ENCODE measurements at places on chromosomes 13 and 19.
A peak's percentile ranks its signal among the peaks of the same experiment; 100 is the strongest.

DNA sequence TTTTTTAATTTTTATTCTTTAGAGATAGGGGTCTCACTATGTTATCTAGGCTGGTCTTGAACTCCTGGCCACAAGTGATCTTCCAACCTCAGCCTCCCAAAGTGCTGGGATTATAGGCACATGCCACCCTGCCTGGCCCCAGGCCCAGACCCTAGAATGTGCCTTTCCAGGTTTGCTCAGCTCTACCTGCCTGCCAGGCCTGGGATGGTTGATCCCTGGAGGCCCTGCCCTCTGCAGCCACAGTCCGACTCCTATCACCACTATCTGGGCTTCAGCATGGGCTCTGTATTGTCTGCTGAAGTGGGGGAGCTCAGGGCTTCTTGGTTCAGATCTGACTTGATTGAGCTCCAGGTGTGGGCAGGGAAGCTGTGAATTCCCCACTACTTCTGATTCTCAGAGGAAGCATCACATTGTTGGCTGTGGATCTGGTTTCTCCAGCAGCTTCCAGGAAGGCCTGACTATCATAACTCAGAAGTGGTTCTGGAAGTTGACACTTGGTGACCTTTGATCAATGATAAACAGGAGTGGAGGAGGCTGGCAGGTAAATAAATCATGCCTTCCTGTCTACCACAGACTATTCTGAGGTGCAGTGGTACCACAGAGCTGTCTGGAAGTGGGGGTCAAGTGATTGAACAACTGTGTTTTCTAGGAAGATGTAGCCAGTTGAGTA lies 71.9 kb downstream of the OLFM4 start:
- no peak for DNase-seq

DNA sequence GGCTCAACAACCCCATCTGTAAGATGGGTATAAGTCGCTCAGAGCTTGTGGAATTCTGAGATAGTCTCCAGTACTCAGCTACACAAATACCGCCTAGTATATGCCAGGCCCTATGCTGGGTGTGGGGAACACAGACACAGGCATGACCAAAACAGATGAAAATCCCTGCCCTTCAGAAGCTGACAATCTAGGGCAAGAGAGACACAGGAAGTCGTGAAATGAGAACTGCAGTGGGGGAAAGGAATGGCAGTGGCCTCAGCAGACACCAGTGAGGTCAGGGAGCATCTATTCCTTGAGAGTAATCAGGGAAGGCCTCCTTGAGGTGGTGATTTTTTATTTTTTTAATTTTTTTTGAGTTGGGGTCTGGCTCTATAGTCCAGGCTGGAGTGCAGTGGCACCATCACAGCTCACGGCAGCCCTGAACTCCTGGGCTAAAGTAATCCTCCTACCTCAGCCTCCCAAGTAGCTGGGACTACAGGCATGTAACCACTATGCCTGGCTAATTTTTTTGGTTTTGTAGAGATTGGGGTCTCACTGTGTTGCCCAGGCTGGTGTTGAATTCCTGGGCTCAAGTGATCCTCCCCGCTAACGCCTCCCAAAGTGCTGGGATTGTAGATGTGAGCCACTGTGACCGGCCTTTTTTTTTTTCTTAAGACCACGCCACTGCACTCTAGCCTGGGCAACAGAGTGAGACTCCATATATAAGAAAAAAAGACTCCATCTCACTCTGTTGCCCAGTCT lies 3.2 kb downstream of the TMIGD2 start:
- DNase-seq = no peak

DNA sequence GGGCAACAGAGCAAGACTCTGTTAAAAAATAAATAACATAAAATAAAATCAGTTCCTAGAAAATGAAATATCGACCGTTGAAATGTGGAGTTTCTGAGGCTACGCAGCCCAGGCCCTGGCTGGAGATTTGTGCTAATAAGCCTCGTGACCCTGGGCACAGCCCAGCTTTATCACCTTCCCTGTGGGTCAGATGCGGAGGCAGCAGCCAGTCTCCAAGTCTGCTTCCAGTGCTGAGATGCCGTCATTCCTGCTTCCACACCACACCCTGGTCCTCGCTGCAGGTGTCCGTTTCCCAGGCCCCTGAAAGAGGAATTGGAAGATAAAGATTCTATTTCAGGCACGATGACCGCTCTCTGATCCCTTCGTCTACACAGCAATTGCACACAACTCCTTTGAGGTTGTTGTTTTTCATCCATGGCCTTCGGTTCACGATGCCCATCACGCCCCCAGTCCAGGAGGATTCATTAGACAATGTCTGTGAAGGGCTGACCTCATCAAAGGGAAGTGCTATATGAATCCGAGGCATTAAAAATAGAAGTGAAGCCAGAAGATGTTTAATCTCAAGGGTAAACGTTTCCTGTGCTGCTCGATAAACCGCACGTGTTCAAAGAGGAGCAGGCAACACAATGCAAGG lies 48.3 kb upstream of the ATP11A start:
- DNase-seq = no peak

GRCh38 chr13:48142436-48142835 lies 47.5 kb upstream of the MED4 start:
- no peak for DNase-seq

DNA sequence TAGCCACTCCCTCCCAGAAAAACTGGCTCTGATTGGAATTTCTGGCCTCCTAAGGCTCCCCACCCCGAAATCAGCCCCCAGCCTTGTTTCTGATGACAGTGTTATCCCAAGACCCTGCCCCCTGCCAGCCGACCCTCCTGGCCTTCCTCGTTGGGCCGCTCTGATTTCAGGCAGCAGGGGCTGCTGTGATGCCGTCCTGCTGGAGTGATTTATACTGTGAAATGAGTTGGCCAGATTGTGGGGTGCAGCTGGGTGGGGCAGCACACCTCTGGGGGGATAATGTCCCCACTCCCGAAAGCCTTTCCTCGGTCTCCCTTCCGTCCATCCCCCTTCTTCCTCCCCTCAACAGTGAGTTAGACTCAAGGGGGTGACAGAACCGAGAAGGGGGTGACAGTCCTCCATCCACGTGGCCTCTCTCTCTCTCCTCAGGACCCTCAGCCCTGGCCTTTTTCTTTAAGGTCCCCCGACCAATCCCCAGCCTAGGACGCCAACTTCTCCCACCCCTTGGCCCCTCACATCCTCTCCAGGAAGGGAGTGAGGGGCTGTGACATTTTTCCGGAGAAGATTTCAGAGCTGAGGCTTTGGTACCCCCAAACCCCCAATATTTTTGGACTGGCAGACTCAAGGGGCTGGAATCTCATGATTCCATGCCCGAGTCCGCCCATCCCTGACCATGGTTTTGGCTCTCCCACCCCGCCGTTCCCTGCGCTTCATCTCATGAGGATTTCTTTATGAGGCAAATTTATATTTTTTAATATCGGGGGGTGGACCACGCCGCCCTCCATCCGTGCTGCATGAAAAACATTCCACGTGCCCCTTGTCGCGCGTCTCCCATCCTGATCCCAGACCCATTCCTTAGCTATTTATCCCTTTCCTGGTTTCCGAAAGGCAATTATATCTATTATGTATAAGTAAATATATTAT lies 6.1 kb downstream of the FOSB start:
- DNase-seq = peak; percentile 42

GRCh38 chr13:37192956-37193355 lies 87.5 kb upstream of the CSNK1A1L start:
- no peak for DNase-seq

DNA sequence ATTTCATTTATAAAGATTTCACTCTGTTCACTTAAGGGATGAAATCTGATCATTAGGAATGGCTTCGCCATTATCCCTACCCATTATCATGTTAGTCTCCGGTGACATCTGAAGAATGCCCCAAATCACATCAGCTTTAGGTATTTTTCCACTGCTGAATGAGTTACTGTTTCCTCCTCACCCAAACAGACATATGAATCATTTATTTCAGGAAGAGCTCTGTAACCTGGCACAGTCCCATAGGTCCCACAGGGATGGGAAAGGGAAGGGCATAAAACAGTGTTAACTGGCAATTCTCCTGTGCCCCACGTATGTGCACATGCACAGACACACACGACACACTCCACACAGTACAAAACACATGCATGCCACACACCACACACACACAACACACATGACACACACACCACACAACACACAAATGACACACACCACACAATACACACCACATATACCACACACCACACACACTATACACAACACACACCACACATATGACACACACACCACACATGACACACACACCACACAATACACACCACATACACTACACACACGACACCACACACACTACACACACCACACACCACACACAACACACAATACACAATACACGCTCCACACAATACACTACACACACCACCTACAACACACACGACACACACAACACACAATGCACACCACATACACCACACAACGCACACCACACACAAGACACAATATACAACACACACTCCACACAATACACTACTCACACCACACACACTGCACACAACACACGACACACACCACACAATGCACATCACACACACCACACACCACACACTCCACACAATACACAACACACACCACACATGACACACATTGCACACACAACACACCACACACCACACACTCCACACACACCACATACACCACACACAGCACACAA lies 15.4 kb downstream of the TMEM255B start:
- DNase-seq = no peak

- no peak for DNase-seq
These were observed 59.8 kb upstream of the MEDAG start for GRCh38 chr13:30846311-30846710.

DNA sequence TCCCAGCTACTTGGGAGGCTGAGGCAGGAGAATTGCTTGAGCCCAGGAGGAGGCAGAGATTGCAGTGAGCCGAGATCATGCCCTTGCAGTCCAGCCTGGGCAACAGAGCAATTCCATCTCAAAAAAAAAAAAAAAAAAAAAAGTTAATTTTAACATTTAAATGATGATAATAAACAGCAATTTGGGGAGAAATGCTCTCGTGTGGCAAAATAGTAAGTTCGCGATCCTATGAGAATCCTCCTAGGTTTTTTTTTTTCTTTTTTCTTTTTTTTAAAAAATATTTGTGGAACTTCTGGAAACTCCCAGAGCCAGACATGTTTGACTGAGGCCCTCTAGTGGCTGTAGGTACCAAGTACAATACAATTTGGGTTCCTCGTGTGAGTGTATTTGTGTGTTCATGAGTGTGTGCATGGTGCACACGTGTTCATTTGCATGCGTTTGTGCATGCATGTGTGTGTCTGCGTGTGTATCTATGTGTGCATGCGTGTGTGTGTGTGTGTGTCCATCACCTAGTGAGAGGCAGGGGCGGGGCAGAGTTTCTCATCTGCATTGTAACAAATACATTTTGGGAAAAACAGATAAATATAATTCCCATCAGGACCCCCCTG lies 31.2 kb downstream of the TMPRSS9 start:
- DNase-seq = no peak

DNA sequence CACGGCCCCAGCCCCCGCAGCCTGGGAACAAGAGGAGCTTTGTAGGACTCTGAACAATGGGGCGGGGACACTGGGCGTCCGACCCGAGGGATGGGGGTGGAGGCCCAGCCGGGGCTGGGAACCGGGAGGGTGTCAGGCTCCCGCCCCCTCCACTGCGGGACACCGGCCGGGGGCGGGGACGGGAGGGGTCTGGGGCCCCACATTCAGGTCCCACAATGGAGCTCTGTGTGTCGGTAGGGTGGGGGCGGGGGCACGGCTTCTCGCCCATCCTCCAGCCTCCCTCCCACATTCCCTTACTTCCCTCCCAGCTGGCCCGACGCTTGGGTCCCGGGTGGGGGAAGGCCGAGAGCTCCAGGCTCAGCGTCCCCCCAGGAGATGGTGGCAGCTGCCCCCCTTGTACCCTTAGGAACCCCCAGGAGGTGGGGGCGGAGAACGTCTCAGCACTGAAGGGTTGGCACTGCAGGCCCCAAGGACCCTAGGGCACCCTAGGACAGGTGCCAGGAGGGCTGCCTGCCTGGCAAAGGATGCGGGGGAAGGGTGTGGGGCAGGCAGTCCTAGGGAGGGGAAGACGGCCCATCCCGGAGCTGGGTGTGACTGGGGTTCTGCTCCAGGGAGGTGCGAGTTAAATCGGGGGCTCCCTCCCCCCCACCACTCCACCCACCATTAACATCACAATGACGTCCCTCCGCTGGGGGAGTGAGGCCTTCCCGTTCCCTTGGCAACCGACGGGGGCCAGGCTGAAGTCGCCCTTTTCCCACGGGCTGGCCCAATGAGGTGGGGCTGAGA lies 5.3 kb downstream of the TTYH1 start:
- DNase-seq = no peak

GRCh38 chr19:17054746-17055145 lies 20.5 kb downstream of the HAUS8 start:
- no peak for DNase-seq

DNA sequence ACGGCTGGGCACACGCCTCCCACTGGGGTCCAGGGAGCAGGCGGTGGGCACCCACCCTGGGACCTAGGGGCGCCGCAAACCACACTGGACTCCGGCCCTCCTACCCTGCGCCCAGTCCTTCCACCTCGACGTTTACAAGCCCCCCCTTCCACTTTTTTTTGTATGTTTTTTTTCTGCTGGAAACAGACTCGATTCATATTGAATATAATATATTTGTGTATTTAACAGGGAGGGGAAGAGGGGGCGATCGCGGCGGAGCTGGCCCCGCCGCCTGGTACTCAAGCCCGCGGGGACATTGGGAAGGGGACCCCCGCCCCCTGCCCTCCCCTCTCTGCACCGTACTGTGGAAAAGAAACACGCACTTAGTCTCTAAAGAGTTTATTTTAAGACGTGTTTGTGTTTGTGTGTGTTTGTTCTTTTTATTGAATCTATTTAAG lies 1.6 kb downstream of the JUNB start:
- DNase-seq = no peak

GRCh38 chr13:31545616-31546015 lies 193.7 kb upstream of the RXFP2 start:
- DNase-seq = no peak

GRCh38 chr19:13262450-13262849 lies 112.2 kb downstream of the IER2 start:
- DNase-seq = no peak

DNA sequence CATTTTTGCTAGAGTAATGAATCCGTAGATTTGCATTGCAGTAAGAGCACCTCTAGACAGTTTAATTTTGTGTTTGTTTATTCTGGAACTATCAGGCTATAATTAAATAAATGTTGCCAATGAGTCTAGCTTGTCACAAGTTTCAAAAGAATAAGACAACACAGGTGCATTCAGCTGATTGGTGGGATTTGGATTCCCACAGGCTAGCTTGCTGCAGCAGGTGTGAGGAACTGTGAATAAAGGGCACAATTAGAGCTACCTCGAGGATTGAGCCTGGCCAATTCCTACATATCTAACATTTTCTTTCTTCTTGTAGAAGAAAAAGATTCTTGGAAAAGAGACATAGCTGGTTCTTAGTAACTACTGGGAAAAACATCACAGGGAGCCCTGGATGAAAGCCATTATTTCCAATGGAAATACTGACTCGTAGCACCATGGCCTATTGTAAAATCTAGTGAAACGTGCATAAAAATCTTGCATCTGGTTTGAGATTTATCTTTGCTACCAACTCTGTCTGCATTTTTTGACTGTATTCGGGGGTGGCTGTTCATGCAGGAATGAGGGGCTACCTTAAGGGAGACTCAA lies 360.9 kb downstream of the FGF9 start:
- DNase-seq = no peak
